ENCODE measurements at places on chromosomes 6 and 20. TPM values are rescaled to one million over a fixed set of nuclear protein-coding genes. Genes with fewer than 3 reads are reported as not detected.

The TMEM244 gene
- not detected for total RNA-seq

The SLC22A16 gene
- not detected for total RNA-seq

The EDN1 gene
- not detected for total RNA-seq

The CPXM1 gene
- 0.14 TPM for total RNA-seq

The CST2 gene
- not detected for total RNA-seq

The SCRT2 gene
- not detected for total RNA-seq

The FNDC1 gene
- total RNA-seq = not detected

The EEF1A1 gene
- total RNA-seq = 9,514 TPM

The NHLRC1 gene
- 0.09 TPM for total RNA-seq

The PLG gene
- total RNA-seq = 0.40 TPM

The FAM83C gene
- total RNA-seq = not detected

The CCDC167 gene
- total RNA-seq = 59.1 TPM

The SPATS1 gene
- total RNA-seq = not detected

The ROS1 gene
- not detected for total RNA-seq

The TBXT gene
- not detected for total RNA-seq
